ENCODE measurements at places on chromosomes 12 and 14.

DNA sequence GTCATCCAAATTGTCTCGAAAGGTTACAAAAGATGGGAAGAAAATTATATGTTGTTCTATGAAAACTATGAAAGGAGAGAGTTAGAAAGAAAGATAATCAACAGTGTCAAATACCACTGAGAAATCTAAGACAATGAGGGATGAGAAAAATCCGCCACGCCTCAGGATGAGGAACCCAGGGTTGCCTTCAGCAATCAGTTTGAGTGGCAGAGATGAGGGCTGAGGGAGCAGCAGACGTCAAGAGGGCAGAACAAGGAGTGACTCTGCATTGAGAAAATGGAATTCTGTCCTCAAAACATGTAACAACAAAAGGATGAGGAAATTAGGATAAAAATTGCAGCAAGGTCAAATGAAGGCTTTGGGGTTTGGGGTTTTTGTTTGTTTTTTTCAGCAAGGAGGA is 18.3 kb upstream of the OXA1L start:
- peaks cover 11% of the 10 kb centered on the region for H3K27me3 ChIP-seq
- no peaks in the 10 kb centered on the region for H3K4me1 ChIP-seq
- no peak overlapping the region for H3K4me3 ChIP-seq
- no peaks in the 10 kb centered on the region for H3K36me3 ChIP-seq
- no peak for DNase-seq

GRCh38 chr12:98437166-98437565 is 78.2 kb upstream of the TMPO start:
- H3K36me3 ChIP-seq, result no peaks in the 10 kb centered on the region
- peaks cover 4% of the 10 kb centered on the region for H3K27me3 ChIP-seq
- H3K4me1 ChIP-seq, result no peaks in the 10 kb centered on the region

DNA sequence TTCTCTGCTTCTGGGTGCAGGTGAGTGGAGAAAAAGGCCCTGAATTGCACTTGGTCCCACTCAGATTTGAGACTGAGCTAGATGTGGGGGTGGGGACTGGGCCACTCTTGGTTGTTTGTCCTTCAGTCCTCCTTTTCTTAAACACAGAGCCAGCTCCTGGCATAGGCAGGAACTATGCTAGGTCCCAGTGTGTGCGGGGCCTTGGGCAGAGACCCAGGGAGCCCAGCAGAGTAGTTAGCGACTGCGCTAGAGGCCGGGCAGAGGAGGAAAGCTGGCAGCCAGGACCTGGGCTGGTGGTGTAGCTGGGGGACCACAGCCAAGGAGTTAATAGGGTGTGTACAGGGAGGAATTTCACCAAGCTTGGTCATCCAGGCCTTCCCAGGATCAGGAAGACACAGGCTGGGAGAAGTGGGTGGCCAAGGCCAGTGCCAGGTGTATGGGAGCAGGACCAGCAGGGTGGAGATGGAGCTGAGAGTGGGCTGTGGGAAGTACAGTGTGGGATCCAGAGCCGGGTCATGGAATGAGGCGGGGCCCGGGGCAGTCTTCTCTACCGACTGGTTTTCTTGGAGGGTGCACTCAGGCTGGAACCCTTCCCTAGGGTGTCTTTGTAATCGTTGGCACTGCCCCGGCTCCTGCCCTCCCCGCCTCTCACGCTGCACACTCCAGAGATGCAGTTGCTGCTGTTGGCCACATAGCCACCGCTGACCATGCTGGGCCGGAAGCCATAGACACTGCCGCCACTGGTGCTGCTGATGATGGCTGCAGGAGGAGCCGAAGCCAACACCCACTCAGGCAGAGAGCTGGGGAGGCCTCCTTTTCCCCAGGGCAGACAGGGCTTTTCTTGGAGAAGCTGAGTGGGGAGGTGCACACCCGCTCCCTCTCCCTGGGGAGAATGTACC is 8.7 kb downstream of the KRT71 start:
- no peaks in the 10 kb centered on the region for H3K4me1 ChIP-seq
- H3K4me3 ChIP-seq, result no peak overlapping the region
- no peaks in the 10 kb centered on the region for H3K36me3 ChIP-seq
- H3K27me3 ChIP-seq, result peaks cover 44% of the 10 kb centered on the region
- no peak overlapping the region for H3K27ac ChIP-seq

DNA sequence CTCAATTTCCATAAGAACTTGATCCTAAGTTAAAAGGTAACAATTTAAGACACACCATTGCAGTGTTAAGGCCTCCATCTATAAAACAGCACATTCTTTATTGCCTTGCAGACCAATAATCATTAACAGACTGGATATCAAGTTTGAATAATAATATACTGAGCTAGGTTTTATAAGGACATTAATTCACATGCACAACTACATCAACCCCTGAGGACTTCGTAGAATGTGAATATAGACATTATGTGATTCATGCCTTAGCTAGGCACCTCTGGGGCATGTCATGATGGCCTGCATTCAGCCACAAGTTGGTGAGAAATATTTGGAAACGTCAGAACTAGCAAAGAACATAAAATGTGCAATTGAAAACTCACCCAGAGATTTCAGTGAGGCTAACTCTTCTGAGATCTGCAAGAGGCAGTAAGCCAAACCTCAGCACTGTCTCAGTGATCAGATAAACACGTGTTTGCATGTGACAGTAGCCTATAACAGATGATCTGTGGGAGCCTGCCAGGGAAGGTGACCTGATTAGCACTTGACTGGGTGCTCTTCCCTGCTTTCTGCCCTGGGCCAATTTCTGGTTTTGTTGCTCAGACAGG is 492.2 kb downstream of the FLRT2 start:
- H3K4me1 ChIP-seq, result no peaks in the 10 kb centered on the region
- H3K36me3 ChIP-seq, result no peaks in the 10 kb centered on the region
- no peaks in the 10 kb centered on the region for H3K27me3 ChIP-seq

DNA sequence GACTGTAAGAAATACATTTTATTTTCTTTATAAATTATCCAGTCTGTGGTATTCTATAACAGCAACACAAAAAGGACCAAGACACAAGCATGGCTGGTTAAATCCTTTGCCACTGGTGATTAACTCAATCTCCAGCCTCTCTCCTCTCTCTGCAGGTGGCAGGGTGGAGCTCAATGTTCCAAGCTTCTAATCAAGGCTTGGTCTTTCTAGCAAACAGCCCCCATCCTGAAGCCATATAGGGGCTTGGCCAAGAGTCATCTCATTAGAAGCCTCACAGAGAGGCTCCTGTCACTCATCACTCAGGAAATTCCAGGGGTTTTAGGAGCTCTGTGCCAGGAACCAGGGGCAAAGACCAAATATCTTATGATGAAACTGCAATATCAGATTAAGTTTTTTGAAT is 12.0 kb downstream of the C12orf75 start:
- no peak for DNase-seq
- H3K4me1 ChIP-seq, result no peaks in the 10 kb centered on the region
- H3K27ac ChIP-seq, result no peak overlapping the region
- H3K4me3 ChIP-seq, result no peak overlapping the region
- H3K27me3 ChIP-seq, result no peaks in the 10 kb centered on the region

GRCh38 chr14:94773655-94774343 is 3.9 kb upstream of the GSC start:
- no peaks in the 10 kb centered on the region for H3K36me3 ChIP-seq
- peaks cover 4% of the 10 kb centered on the region for H3K27me3 ChIP-seq
- no peak overlapping the region for H3K4me3 ChIP-seq
- no peak overlapping the region for H3K27ac ChIP-seq

- no peak overlapping the region for H3K4me3 ChIP-seq
- DNase-seq, result no peak
- no peak overlapping the region for H3K27ac ChIP-seq
- peaks cover 39% of the 10 kb centered on the region for H3K4me1 ChIP-seq
Observed at GRCh38 chr14:50041980-50042379, 74.4 kb downstream of the VCPKMT start.

DNA sequence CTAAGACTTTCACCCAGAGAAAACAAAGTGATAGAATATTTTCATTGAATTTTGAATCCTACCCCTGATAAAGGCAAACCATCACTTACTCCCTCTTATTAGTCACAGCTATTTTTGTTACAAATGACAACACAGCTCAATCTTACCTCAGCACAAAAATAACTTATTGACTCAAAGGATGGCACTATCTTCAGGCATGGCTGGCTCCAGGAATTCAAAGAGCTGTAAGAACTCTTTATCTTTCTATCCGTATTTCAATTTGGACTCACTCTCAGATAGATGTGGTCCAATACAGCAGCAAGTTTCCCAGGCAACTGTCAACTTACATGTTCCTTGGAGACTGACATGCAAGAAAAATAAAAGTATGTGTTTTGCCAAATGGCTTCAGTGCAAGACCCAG is 709.4 kb upstream of the MDGA2 start:
- no peaks in the 10 kb centered on the region for H3K27me3 ChIP-seq
- no peak overlapping the region for H3K27ac ChIP-seq
- no peaks in the 10 kb centered on the region for H3K4me1 ChIP-seq
- no peak for DNase-seq
- no peak overlapping the region for H3K4me3 ChIP-seq

GRCh38 chr14:100982353-100982752 is 78.8 kb upstream of the RTL1 start:
- DNase-seq, result no peak
- no peak overlapping the region for H3K4me3 ChIP-seq
- H3K27me3 ChIP-seq, result no peaks in the 10 kb centered on the region
- H3K4me1 ChIP-seq, result no peaks in the 10 kb centered on the region

DNA sequence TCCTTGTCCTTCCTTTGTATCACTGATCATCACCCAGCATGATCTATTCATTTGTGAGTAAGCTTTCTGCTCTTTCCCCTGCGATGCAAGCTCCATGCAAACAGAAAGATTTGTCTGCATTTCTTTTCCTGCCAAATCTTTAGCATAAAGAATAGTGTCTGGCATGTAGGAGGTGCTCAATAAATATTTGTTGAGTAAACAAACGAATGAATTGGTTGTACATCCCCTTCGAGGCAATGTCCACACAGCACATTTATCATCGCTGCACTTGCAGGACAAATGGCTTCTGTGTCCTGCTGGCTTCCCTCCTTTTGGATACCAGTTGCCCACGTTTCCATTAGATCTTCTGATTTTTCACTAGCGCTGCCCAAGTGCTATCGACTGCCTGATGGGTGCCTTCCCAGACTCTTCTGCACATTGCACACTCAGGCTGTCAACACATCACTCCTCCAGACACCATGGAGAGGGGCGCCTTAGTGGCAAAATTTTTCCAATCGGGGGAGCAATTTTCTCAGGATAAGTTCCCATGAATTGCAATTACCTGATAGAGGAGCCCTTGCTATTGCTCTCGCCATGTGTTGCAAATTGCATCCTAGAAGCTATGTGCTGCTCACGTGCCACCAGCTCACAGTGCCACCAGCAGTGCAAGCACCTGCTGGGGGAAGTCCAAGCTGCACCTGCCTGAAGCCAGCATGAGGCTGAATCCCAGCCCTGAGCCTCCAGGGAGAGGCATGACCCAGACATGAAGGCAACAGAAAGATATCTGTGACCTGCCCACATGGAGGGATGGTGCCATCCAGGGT is 206.6 kb downstream of the KIF26A start:
- no peaks in the 10 kb centered on the region for H3K27me3 ChIP-seq
- H3K4me1 ChIP-seq, result peaks cover 12% of the 10 kb centered on the region
- no peak for DNase-seq

- H3K27ac ChIP-seq, result peak overlapping the region; percentile 85
- H3K4me1 ChIP-seq, result peaks cover 25% of the 10 kb centered on the region
- H3K27me3 ChIP-seq, result no peaks in the 10 kb centered on the region
- peak overlapping the region; percentile 62 for H3K4me3 ChIP-seq
Observed at GRCh38 chr12:56152756-56153677, 630 bp downstream of the MYL6B start.

- DNase-seq, result no peak
- no peaks in the 10 kb centered on the region for H3K36me3 ChIP-seq
- no peaks in the 10 kb centered on the region for H3K27me3 ChIP-seq
- no peak overlapping the region for H3K4me3 ChIP-seq
- peaks cover 33% of the 10 kb centered on the region for H3K4me1 ChIP-seq
- H3K27ac ChIP-seq, result peak overlapping the region; percentile 78
Observed at GRCh38 chr12:52975820-52976573, 27.1 kb downstream of the KRT18 start.

GRCh38 chr12:90627180-90627896 is 327.6 kb downstream of the CCER1 start:
- H3K27ac ChIP-seq, result no peak overlapping the region
- peaks cover 12% of the 10 kb centered on the region for H3K4me1 ChIP-seq
- no peaks in the 10 kb centered on the region for H3K27me3 ChIP-seq

- no peak overlapping the region for H3K4me3 ChIP-seq
- H3K36me3 ChIP-seq, result no peaks in the 10 kb centered on the region
- no peaks in the 10 kb centered on the region for H3K4me1 ChIP-seq
- no peak overlapping the region for H3K27ac ChIP-seq
Observed at GRCh38 chr14:93163564-93163963, 21.1 kb downstream of the MOAP1 start.

DNA sequence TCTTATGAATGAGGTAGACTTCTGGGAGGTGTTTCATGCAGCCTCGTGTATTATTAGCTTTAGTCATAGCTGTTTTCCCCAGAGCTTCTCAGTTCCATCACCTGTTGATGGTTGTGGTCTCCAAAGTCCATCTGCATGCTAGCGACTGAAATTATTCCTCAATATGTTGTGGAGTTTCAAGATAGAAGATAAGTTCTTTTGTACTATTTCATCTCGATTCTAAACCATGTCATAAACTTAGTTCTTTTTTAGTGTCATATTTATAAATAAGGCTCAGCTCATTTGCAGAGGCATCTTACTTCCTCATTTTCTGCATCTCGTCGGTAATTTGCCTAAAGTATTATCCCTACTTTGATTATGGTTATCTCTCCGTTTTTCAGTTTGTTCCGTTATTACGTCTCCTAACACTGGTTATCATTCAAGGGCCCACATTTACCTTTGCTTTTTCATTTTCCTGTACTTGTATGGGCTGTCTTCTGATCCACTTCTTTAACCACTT is 119.1 kb downstream of the ITPR2 start:
- peaks cover 3% of the 10 kb centered on the region for H3K4me1 ChIP-seq
- H3K4me3 ChIP-seq, result no peak overlapping the region
- DNase-seq, result no peak
- no peak overlapping the region for H3K27ac ChIP-seq
- no peaks in the 10 kb centered on the region for H3K27me3 ChIP-seq

- no peak overlapping the region for H3K4me3 ChIP-seq
- no peak for DNase-seq
- no peak overlapping the region for H3K27ac ChIP-seq
- H3K27me3 ChIP-seq, result no peaks in the 10 kb centered on the region
Observed at GRCh38 chr12:46391630-46392029, 19.1 kb upstream of the SLC38A2 start.

Measured in SK-N-SH (cell line).